ENCODE measurements at places on chromosomes 2 and 18.

DNA sequence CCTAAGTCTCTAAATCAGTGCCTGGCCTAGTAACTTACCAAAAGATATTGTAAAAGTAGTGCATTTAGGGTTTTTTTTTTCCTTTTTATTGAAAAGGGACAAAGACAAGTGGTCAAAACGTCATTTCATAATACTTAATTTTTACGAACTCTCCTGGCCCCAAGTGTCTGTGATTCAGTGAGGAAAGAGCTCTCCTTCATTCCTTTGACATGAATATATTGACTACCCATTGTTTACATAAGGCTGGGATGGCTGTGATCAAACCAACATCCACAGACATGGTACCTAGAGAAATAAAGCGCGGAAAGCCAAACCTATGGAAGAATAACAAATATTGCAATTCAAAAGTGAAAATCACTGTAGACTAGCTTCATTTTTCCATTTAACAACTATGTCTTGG lies 198.4 kb downstream of the BABAM2 start:
- peak; percentile 46 for DNase-seq

DNA sequence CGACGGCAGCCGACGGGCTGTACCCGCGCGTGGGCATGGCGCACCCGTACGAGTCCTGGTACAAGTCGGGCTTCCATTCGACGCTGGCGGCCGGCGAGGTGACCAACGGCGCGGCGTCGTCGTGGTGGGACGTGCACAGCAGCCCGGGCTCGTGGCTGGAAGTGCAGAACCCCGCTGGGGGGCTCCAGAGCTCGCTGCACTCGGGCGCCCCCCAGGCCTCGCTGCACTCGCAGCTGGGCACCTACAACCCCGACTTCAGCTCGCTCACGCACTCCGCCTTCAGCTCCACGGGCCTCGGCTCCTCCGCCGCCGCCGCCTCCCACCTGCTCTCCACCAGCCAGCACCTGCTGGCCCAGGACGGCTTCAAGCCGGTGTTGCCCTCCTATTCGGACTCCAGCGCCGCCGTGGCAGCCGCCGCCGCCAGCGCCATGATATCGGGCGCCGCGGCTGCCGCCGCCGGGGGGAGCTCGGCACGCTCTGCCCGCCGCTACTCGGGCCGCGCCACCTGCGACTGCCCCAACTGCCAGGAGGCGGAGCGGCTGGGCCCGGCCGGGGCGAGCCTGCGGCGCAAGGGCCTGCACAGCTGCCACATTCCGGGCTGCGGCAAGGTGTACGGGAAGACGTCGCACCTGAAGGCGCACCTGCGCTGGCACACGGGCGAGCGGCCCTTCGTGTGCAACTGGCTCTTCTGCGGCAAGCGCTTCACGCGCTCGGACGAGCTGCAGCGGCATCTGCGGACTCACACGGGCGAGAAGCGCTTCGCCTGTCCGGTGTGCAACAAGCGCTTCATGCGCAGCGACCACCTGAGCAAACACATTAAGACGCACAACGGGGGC lies 2.0 kb downstream of the SP9 start:
- DNase-seq = no peak

DNA sequence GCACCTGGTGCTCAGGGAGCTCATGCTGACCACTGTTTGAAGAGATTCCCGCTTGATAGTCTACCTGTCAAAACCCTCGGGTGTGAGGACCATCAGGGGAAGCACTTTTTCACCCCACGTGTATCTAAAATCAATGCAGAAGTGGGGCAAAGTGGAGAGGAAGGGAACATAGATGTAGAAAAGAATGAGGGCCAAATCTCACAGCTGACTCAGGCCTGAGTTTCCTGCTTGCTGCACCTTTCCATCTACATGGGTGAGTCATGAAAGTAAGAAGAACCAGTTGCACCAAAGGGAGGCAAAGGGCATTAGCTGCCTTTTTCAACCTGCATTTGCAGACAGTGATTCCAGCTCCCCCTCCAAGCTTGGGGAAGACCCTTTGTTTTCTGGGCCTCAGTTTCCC lies 100.2 kb upstream of the MYCN start:
- DNase-seq = peak; percentile 17

GRCh38 chr2:134671513-134671912 lies 47.3 kb downstream of the TMEM163 start:
- no peak for DNase-seq

DNA sequence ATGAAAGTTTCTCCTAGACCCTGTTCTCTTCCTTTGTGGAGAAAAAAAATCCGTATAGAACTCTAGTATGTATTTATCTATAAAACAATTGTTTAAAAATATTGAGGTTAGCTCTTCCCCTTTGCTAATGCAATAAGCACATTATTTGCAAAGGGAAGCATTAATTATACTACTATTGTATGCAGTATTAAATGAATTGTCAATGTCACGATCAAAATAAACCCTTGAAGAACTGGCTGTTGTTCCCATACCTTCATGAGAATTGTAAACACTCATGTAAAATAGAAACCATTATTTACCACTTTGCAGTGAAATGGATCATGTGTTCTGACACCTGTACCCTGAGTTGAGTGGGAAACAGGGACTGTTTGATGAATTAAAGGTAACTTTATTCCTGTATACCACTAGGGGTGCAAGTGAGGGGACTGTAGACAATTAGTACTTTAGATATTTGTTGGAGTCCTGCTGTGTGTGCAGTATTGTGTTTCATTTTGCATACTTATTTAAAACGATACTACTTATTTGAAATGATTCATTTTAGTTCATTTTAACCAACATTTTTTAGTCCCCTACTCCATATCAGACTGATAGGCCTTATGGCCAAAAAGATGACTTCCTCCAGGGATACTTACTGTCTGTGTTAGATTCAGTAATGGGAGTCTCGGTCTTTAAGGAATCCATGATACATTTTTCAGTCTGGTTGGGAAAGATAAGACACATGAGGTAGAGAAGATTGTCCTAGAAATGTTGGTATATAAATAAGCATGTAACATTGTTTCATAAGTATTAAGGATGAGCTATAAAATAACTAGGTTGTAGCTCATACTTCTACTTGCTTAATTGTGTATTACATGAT lies 7.9 kb downstream of the PKP4 start:
- peak; percentile 38 for DNase-seq

DNA sequence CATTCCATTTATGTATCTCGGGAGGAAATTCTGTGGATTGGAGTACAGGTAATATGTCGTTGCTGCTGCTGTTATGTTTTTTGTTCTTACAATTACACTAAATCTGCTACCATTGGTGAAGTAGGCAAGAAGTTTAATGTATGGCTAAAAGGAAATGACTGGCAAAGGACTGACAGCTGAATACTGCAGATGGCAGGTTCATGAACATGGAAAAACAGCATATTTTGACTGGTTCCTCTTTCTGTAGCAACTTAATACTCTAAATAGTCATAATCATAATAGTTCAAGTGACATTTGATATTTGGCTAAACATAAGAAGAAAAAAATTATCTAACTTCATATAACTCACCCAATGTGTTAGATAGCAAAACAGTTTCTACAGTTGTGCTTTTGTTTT lies 84.5 kb upstream of the PGAP1 start:
- no peak for DNase-seq

- DNase-seq = no peak
Observed at GRCh38 chr18:38972571-38972970, 1407.0 kb upstream of the CELF4 start.

DNA sequence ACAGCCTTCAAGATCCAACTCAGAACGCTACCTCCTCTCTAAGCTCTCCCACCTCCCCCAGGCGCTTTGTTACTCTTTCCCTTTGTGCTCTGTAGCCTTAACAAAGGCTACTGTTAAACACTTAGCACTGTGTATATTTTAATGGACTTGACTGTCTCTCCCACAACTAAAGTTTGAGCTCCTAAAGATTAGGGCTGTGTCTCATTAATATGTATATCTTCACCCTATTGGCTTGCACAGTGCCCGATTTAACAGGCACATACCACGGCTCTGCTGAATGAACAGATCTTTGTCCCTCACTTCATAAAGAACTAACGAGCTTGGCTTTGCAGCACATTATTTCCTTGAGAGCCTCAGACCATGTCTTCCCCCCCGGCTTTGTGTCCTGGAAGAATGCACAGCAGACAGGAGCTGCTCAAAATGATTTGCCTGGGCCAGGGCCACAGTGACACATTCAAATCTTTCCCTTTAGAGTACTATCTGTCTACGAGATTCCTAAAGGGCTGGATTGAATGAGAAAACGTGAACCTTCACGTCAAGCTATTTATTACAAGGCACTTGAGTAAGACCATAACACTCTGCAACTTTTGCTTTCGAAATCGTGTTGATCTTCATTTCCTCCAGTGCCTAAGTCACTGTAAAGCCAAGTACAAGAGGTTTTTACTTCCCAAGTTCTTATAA lies 22.1 kb downstream of the ABHD3 start:
- peak; percentile 29 for DNase-seq

DNA sequence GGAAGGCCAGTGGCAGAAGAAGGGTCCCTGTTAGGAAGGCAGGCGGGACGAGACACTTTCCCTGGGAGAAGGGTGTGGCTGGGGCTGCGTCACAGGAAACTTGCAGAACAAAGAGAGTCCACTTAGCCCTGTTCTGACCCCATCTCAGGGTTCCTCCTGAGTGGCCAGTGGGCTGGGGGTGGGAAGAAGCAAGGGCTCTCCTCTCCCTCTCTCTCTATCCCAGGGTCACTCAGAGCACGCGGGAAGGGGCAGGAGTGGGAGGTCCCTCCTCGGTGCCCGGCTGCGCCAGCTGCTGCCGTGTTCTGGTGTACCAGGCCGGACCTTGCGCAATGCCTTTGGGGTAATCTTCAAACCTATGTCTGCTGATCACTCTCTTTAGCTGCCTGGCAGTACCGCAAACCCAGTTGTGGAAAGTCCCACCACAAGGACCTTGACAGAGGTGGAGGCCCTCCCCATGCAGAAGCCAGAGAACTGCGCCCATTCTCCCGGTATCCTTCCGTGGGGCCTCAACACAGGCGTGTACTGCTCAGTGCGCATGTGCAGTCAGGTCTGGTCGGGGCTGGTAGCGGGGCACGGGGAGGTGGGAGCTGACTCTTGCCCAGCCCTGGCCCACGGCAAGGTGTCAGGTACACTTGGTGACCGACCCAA lies 47.8 kb upstream of the ST3GAL5 start:
- DNase-seq = peak; percentile 48

- DNase-seq = no peak
Observed at GRCh38 chr18:74715865-74716712, 118.4 kb downstream of the ZNF407 start.

DNA sequence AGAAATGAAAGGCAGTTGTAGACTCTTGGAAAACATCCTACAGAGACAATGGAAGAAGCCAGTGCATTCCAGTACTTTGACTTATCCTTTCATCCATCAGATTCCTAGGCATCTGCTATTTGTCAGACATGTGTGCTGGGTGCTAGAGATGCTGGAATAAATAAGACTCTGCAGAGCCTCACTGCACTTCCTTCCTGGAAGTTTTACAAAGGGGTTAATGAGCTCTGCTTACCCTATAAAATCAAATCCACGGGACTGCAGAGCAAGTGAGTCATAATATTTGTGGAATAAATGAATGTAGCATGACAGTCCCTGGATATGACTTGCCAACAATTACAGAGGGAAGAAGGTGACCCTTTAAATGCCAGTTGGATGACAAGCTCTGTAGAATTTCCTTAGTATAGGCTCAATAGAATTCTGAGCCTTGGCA lies 52.7 kb upstream of the NPAS2 start:
- peak; percentile 65 for DNase-seq

- DNase-seq = no peak
Observed at GRCh38 chr2:57696016-57696415, 350.6 kb upstream of the VRK2 start.

DNA sequence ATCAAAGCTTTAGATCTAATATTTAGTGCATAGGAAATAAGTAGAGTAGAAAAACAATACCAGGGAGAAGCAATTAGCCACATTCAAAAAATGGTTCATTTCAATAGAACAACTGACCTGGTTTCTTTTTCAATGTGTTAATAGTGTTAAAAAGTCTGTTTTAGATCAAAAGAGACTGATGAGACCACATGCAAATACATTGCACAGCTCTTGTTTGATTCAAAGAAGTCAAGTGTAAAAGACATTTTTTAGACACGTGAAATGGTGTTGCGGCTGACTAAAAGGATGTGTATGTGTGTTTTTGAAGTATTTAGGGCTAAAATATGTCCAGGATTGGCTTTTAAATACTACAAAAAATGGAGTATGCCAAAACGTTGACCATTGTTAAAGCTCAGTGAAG lies 1.2 kb upstream of the AOX1 start:
- DNase-seq = no peak

- DNase-seq = no peak
Observed at GRCh38 chr2:190802129-190802528, 78.5 kb upstream of the GLS start.

DNA sequence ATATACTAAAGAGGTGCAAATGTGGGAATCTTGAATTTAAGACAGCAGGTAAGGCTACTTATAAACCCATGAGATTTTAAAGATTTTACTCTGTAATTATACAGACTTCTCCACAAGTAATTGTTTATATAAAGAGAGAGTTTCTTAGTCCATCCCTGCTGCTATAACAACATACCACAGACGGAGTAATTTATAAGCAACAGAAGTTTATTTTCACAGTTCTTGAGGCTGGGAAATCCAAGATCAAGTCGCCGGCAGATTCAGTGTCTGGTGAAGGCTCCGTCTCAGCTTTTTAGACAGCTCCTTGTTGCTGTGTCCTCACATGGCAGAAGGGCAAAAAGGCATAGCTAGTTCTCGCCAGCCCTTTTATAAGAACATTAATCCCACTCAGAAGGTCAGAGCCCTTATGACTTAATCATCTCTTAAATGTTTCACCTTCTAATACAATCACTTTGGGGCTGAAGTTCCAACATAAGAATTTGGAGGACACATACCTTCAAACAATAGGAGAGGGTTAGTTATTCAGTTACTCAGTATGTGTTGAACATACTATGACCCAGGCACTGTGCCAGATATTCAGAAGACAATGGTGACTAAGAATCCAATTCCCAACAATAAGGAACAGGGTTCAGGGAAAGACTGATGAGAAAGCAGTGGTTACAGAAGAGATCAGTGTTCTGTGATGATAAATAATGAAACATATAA lies 466.0 kb downstream of the RIT2 start:
- no peak for DNase-seq

DNA sequence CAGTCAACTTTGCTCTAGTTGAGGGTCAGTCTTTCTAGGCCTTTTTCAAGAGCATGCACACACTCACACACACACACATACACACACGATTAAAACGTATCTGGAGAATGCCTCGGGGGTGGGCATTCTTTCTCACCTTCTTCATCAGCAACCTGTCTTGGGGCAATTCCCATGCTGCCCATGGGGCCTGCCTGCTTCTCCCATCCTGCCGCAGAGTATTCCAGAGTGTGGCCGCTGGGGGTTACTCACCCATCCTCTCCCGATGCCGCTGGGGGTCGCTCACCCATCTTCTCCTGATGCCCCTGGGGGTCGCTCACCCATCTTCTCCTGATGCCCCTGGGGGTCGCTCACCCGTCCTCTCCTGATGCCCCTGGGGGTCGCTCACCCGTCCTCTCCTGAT lies 10.8 kb upstream of the ALLC start:
- no peak for DNase-seq

All from HT-29 (cell line).